ENCODE measurements at places on chromosomes 11 and 22.
A peak's percentile ranks its signal among the peaks of the same experiment; 100 is the strongest.

- no peak for DNase-seq
These were observed 90.0 kb downstream of the ARHGAP42 start for GRCh38 chr11:100777103-100777502.

GRCh38 chr11:75132080-75132479 is 18.8 kb upstream of the SLCO2B1 start:
- DNase-seq: peak; percentile 7

DNA sequence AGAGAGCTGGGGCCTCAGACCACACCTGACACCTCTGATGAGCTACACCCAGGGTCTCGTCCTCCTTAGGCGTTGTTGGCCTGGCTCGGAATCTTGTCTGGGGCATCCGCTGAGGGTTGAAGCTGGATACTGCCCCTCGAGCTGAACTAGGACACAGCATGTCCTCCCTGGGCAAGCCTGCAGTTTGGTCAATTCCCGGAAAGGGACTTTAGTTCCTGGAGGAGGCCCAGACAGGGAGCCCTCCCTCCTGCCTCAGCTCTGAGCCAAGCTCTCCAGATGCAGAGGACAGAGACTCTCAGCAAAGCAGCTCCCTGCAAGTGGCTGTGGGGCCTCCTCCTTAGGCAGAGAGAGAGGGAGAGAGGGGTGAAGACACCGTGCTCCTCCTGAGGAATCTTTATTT is 4.9 kb downstream of the APOL3 start:
- no peak for DNase-seq

GRCh38 chr11:9146477-9146876 is 55.1 kb upstream of the SCUBE2 start:
- DNase-seq: no peak

DNA sequence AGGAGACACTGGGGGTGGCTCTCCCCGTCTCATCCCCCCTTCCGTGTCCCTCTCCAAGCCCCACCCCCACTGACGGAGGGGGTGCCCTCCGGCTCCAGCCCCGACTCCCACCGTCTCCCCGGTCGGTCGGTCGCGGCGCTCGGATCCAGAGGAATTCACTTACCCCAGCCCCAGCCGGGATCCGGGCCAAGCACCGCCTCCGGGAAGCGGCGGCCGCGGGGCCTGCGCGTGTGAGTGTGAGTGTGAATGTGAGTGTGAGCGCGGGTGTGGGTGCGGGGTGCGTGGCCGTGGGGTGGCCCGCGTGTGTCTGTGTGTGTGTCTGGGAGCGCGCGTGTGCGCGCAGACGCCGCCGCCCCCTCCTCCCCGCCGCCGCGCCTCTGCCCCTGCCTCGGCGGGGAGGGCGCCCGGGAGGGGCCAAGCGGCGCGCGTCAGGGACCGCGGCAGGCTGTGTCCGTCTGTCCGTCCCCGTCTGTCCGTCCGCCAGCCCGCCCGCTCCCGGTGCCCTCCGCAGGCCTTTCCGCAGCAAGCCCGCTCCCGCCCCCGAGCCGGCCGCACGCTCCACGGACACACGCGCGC is at the start of gene ELFN2:
ELFN2 (minus strand) TSS at position 345 of the 576 bp plus-strand sequence. CDS start 51,945 bp downstream, outside the sequence.
- no peak for DNase-seq

DNA sequence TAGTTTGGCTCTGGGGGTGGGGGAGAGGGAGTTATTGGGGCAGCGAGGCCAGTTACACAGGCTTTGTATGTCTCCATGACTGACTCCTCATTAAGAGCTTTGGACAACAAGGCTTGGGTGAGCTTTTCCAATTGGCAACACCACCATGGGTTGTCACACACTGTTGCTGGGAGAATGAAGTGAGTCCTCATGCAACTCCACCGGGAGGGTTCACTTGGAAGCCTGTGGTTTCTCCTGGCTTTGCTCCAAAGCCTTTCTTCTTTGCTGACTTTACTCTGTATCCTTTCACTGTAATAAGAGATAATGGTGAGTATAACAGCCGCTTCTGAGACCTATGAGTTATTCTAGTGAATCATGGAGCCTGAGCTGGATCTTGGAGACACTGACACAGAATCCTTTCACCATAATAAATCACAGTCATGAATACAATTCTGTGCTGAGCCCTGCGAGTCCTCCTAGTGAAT is 24.9 kb downstream of the EIF3F start:
- DNase-seq: peak; percentile 84

- DNase-seq: no peak
These were observed 12.1 kb downstream of the PPM1F start for GRCh38 chr22:21940521-21940920.

DNA sequence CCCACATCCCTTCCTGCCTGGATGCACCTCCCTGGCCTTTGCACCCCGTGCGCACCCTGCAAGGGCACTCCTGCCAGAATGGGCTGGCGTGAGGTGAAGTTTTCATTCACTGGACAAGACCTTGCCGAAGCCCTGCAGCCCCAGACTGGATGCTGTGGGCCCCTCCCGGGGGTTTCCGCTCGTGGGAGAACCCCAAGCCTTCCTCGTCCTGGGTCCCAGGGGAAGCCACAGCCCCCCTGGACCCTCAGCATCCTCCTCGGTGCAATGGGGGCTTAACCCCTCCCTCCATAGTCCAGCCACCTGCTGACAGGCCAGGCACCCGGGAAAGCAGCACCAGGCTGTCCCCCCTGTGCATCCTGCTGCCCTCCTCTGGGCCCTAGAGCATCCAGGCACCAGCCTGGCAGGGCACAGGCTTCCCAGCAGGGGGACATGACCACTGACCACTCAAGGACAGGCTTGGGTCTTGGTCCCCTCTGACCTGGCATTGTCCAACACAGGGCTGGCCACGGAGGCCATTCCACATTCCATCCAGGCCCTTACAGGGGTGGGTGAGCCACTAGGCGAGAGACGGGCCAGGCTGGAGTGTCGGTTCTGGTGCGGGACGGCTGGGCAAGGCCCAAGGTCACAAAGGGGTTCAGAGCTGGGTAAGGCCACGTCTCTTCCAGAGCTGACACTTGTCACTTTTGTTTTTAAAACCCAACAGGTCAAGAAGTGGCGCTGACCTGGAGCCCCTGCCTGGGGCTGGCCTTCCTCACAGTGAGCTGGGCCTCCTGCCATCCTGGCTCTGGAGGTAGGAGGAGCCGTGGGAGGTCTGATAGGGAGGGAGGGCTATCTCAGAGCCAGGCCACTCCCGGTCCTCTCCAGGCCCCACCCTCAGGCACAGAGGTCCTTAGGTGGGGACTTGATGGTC is 41.5 kb upstream of the PPARA start:
- peak; percentile 35 for DNase-seq

DNA sequence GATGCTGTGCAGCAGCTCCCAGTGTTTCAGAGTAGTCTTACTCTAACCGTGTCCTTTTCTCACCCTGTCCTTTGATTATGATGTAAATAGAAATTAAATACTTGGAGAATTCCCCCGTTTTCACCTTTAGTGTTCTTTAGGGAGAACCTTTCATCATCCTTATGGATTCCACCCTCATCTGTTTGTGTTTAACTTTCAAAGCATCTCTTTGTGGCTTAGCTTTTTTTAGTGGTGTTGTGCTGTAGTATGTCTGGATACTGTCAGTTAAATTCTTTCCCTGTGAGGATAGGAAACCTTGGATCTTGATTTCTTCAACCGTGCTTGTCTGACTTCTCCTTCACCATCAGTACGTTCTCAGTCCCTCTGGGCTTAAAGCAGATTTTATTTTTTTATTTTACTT is 48.5 kb downstream of the PPP6R3 start:
- DNase-seq: no peak

GRCh38 chr22:19120829-19121630 is 1.2 kb downstream of the DGCR2 start:
- peak; percentile 4 for DNase-seq

DNA sequence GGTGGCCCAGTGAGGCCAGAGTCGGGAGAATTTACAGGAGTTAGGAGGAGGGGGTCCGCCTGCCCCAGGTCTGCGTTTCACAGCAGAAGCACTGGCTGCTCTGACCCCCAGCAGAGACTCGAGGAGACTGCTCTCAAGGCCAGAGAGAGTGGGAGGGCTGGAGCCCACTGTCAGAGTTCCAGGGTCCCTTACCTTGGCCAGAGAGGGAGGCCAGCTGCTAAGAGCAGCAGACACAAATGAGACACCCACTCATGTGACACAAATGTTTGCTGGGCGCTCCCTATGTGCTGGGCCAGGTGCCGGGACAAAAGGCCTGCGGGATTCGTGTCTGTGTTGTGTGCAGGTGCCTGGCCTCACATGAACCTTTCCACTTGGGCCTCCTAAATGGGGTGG is 2.8 kb upstream of the TNFRSF13C start:
- no peak for DNase-seq

GRCh38 chr11:106959800-106960199 is 58.5 kb downstream of the GUCY1A2 start:
- no peak for DNase-seq

- DNase-seq: no peak
These were observed 99.8 kb upstream of the OR9G4 start for GRCh38 chr11:56848141-56848809.

DNA sequence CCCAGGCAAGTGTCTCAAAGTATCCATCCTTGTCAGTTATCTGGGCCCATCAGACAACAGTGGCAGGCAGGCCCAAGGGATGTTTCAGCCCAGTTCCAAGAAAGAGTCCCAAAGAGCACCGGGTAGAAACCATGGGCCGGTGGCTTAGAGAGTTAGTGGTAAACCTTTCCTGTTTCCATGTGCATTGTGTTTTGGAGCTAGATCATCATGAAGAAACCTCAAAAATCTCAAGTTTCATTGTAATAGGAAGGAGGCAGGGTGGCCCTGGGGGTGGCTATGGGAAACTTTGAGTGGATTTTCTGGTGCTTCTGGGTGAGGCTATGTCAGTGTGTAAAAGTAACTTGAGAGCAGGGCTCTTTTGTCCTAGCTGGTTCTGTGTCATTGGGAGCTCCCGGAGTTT is 68.1 kb downstream of the UBASH3B start:
- no peak for DNase-seq

DNA sequence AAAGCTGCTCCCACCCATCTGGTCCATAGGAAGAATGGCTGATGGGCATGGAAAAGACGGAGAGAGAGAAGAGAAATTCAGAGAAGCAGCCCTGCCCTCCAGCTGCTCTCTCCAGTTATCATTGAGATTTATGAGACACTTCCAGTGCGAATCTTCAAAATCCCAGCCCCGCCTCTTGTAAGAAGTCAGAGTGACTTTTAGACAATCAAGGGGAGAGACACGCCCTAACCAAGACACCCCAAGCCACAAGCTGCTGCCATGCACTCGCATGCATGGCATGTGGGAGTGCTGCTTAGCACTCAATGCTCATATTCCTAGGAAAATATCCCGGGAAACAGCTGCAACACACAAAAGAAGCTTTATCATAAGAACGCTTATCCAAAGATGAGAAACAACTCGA is 110.6 kb upstream of the BID start:
- DNase-seq: no peak

DNA sequence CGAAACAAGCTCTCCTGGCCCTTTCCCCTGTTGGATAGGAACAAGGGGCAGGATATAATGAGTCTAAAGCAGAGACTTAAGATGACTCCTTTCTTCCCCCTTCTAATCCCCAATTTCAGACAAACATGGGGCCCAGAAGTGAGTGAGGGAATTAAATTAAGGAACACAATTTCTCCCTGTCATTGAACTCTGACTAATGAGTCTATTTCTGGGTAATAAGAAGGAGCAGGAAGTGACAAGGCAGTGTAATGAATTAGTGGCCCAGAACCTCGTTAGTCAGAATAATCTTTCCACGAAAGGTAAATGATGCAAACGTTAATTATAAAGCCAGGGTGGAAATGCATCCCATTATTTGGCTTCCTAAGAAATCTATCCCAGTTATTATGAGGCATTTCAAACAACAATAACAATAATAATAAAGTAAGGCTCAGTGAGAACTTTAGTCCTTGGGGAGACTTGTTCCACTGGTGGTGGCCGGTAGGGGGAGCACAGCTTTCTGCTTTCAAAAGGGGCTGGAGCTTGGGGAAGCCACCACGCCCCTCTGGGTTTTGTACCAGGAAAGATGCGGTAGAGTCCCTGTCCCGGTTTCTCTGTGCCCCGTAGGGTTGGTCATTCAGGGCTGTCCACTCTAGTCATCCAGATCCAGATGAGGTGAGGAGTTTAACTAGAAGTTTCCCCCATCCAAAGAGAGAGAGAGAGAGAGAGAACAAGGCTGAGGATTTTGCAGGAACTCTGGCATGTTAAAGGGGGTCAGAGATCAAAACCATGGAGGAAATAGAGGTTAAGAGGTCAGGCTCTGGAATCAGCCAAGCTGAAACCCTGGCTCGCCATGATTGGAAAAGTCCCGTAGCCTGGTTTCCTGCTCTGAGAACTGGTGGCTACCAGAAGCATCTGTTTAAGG is 298.3 kb downstream of the NTM start:
- DNase-seq: peak; percentile 52

- DNase-seq: no peak
These were observed 79.1 kb downstream of the KCNQ1 start for GRCh38 chr11:2523821-2524391.

- DNase-seq: no peak
These were observed 87.8 kb upstream of the FAT3 start for GRCh38 chr11:92136797-92137196.

GRCh38 chr11:16795146-16795545 is 56.7 kb downstream of the C11orf58 start:
- no peak for DNase-seq

DNA sequence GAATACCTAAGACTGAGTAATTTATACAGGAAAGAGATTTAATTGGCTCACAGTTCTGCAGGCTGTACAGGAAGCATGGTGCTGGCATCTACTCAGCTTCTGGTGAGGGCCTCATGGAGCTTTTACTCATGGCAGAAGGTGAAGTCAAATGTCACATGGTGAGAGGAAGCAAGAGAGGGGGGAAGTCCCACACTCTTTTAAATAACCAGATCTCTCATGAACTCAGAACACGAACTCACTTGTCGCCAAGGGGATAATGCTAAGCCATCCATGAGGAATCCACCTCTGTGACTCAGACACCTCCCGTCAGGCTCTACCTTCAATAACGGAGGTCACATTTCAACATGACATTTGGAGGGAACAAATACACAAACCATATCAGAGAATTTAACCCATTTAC is 42.2 kb downstream of the BIRC2 start:
- DNase-seq: no peak

GRCh38 chr11:72114570-72114969 is 2.1 kb upstream of the ANAPC15 start:
- peak; percentile 41 for DNase-seq

DNA sequence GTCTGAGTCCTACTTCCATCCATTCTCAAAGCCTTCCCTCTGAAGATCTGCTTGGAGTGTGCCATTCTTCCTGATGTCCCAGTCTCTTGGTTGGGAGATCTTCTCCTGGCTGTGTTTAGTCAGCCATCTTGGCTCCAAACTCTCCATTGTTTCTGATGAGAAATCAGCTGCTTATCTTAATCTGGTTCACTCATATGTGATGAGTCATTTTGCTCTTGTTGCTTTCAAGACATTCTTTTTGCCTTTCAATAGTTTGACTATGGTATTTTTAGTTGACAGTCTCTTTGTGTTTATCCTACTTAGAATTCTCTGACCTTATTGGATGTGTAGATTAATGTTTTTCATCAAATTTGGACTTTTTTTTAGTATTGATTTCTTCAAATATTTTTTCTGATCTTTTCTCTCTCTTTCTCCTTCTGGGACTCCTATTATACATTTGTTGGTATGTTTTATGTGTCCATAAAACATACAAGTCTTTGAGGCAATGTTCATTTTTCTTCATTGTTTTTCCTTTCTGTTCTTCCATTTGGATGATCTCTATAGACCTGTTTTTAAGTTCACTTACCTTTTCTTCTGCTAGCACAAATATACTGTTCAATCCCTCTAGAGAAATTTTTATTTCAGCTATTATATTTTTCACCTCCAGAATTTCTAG is 77.2 kb upstream of the CLPB start:
- DNase-seq: no peak

GRCh38 chr11:106208760-106209159 is 131.3 kb downstream of the AASDHPPT start:
- no peak for DNase-seq

GRCh38 chr11:64804346-64805210 is 1.6 kb upstream of the MAP4K2 start:
- DNase-seq: no peak

All from HCEC 1CT (cell line).